ENCODE measurements at places on chromosomes 6 and 20. TPM values are rescaled to one million over a fixed set of nuclear protein-coding genes. Genes with fewer than 3 reads are reported as not detected.

The SMPDL3A gene
- total RNA-seq = 129 TPM

DNA sequence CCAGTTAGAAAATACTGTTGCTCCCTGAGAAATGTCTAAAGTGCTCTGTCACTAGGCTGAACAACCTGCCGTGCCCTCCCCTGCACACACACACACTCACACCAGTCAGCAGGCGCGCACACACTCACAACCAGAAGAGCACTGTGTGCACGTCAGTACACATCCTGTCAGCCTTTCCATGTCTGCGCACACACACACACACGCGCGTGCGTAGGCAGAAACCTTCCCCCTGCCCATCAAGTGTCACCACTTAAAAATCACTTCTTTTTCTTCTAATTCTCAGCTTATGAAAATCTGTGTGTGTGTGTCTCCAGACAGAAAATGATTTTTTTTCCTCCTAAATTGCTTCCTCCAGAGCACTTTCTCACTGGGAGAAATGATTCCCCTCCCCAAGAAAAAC, 100.3 kb downstream of the EDN3 start:
- DNase-seq = no peak

DNA sequence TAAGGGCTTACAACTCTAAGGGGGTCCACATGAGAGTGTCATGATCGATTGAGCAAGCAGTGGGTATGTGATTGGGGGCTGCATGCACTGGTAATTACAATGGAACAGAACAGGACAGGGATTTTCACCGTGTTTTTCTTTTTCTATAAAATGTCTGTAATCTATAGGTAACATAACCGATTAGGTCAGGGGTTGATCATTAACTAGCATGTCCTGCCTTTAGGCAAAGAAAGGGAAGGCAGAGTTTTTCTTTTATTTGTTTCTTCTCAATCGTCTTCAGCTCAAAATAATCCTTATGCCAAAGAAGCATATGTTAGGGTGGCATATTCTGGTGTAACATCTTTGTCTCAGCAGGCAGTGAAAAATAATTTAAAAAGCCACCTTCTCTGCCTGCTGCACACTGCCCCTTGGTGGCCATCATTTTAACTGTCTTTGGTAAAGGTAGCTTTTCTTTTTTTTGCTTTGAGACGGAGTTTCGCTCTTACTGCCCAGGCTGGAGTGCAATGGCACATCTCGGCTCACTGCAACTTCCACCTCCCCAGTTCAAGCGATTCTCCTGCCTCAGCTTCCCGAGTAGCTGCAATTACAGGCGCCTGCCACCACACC, 9.7 kb upstream of the CEP43 start:
- DNase-seq = peak; percentile 53

- DNase-seq = no peak
Observed at GRCh38 chr6:44742201-44742600, 354.7 kb downstream of the CDC5L start.

GRCh38 chr20:36493801-36494114, 47.6 kb upstream of the MYL9 start:
- peak; percentile 34 for DNase-seq

Data from left colon (tissue), 2 donors.